ENCODE measurements at places on chromosomes 1 and 21. TPM values are rescaled to one million over a fixed set of nuclear protein-coding genes. Genes with fewer than 3 reads are reported as not detected.
A peak's percentile ranks its signal among the peaks of the same experiment; 100 is the strongest.

DNA sequence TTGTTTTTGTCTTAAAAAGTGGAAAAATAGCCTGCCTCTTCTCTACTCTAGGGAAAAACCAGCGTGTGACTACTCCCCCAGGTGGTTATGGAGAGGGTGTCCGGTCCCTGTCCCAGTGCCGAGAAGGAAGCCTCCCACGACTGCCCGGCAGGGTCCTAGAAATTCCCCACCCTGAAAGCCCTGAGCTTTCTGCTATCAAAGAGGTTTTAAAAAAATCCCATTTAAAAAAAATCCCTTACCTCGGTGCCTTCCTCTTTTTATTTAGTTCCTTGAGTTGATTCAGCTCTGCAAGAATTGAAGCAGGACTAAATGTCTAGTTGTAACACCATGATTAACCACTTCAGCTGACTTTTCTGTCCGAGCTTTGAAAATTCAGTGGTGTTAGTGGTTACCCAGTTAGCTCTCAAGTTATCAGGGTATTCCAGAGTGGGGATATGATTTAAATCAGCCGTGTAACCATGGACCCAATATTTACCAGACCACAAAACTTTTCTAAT lies 35.0 kb upstream of the TDRD10 start:
- DNase-seq = no peak

- no peak for DNase-seq
Measured at GRCh38 chr1:65368403-65368802, 52.1 kb upstream of the LEPR start.

GRCh38 chr1:79667848-79668696 lies 661.5 kb upstream of the ADGRL4 start:
- no peak for DNase-seq

GRCh38 chr1:187641907-187642306 lies 813.2 kb downstream of the PLA2G4A start:
- DNase-seq = no peak

DNA sequence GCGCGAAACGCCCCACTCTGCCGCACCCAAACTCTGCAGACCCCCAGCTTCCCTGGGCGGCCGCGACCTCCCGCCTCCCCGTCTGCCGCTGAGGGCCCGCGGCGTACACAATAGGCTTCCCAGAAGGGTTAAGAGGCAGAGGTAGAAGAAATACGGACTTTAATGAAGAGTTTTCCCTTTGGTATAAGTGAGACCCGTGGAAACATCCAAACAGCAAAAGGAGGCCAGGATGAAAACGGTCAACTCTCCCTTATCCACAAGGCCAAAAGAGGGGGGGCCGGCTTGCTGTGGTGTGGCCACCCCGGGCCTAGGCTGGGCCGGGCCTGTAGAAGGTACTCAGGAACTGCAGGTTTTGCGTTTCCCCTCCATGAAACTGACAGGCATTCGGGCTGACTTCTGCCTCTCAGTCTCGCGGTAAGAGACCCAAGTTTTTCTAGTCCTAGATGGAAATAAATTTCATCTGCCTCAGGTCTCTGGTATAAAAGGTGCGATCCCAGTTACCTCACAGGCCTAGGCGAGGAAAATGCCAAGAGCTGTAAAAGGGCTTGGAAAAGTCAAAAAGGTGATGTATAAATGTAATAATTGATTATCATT lies 671 bp upstream of the PYGO2 start:
- peak; percentile 53 for DNase-seq

- no peak for DNase-seq
Measured at GRCh38 chr21:34730756-34731445, 62.1 kb downstream of the CLIC6 start.

GRCh38 chr21:32869459-32869858 lies 97.9 kb upstream of the PAXBP1 start:
- no peak for DNase-seq

DNA sequence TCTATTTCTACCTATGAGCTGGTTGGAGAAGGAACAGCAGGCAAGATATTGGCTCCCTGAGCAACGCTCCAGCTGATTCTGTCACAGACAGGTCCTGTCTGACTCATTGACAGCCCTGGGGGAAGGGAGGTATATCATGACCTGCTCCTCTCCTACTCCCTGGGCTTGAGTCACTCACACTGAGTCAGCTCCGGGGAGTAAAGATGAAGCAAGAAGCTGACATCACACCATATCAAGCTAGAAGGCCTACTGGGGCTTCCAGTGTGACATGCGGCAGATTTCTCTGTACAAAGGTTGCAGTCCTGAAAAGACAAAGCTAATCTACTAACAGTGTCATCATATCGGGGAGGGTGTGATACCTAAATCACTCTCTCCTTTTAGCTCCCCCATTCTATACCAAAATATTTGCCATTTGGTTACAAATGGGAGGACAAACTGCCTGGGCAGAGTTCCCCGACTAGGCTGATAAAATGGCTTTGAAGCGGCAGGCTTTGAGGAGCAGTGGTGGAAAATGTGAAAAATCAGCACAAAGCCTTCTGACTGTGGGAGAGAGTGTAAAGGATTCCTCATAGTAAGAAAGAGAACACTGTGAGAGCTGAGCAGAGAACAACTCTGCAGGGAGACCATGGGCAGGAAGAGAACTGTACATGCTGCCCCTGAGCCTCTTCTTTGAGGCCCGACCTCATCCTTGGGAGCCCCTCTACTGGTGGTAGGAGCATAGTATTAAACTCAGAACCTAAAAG lies 15.5 kb downstream of the PI4KB start:
- DNase-seq = peak; percentile 61

DNA sequence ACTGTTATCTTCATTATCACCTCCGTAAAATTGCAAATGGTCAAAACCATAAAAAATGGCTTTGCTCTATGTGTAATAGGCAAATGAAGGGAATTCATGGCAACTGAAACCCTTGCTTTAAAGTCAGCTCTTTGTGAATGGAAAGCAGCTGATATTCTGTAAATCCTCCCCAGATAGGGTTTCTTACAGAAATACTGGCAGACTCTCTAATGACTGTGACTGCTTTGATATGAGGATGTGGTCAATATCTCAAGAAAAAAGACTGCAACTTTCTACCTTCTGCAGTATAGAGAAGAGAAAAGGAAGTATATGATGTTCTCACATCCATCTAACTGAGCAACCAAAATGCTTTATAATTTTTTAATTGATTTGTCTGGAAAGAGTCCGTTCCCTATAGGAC lies 193.1 kb downstream of the ST6GALNAC3 start:
- DNase-seq = no peak

DNA sequence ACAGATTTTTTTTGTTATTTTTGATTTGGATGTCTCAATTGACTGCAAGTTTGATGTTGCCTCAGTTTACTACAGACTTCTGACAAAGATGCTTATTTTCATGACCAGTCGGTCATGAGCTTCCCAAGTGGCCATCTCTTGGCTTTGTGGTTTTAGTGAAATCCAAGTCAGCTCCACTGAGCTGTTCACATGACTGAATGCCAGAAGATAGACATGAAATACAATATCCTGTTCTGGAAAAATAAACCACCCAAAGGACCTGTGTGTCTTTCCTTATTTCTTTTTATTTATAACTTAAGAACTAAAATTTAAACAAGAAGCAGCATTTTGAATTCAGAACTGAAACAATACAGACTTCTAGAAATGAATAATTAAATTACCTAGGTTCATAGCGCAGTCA lies 89.3 kb downstream of the HMCN1 start:
- no peak for DNase-seq

GRCh38 chr1:10685196-10685807 lies 111.1 kb downstream of the CASZ1 start:
- DNase-seq = no peak

GRCh38 chr1:26121854-26122773 lies 10.5 kb downstream of the PDIK1L start:
- no peak for DNase-seq

The SERPINC1 gene
- 0.29 TPM for total RNA-seq

The SPRR1A gene
- not detected for total RNA-seq

The HTR6 gene
- not detected for total RNA-seq

The TCEANC2 gene
- 4.4 TPM for total RNA-seq

Measured in colonic mucosa (tissue), 4 donors.